ENCODE measurements at places on chromosomes 1 and 21.

- DNase-seq = no peak
These were observed 27.8 kb downstream of the WNT2B start for GRCh38 chr1:112536561-112536960.

GRCh38 chr1:201543871-201544642 is 5.1 kb downstream of the NAV1 start:
- no peak for DNase-seq

- DNase-seq = no peak
These were observed 6.6 kb upstream of the SIM2 start for GRCh38 chr21:36692114-36692834.

DNA sequence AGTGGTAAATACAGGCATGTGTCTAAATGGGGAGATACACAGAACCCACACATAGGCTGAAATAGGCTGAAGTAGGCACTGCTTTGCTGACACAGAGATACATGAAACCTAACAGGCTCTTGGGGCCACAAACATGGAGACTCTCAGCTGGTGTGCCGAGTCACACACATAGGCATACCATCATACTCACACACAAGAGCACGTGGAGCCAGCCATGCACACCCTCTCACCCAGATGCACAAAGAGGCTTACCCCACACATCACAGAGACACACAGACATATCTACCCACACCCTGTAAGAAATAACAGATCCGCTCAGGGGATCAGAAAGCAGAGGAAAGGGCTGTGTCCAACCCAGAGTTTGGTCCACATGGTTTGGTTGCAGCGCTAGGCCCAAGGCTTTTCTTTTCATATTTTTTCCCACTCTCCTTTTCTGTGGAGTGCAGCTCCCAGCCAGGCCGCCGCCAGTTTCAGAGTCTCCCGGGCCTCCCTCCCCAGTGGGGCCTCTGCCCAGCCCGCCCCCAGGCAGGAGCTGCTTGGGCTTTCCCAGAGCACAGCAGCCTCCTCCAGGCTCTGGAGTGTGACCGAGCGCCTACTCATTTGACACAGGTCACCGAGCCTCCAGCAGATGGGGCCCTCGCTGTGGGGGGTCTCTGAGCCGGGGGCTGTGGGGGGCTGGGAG is 3.9 kb upstream of the POU3F1 start:
- DNase-seq = no peak

GRCh38 chr1:55154616-55155015 is 60.5 kb downstream of the USP24 start:
- no peak for DNase-seq

DNA sequence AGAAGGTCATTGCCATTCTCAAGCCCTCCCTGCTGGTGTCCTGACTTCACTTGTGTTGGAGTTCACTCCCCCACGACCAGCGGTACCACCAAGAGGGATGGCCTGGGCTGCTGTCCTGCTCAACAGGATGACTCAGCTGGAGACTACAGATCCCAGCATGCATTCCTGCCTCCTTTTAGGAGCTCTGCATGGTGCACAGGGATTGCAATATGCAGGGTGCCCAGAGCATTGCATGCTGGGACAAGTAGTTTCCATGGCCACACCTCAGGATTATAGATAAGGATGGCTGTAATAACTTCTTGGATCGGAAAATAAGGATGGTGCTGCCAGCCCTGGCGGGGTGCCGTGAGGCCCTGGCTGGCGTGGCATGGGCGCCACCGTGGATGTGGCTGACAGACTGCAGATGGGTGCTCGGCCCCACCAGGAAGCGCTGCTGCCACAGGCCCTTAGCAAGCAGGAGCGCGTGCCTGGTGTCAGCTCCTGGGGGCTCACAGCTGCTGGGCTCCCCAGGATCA is 150.0 kb downstream of the CASZ1 start:
- DNase-seq = no peak

- DNase-seq = no peak
These were observed at the start of gene FCRL5 for GRCh38 chr1:157551694-157552693. FCRL5 (minus strand) TSS chr1:157552515; CDS start chr1:157552362, 153 bp downstream.

- DNase-seq = no peak
These were observed 9.2 kb downstream of the CSMD2 start for GRCh38 chr1:34155860-34156259.

DNA sequence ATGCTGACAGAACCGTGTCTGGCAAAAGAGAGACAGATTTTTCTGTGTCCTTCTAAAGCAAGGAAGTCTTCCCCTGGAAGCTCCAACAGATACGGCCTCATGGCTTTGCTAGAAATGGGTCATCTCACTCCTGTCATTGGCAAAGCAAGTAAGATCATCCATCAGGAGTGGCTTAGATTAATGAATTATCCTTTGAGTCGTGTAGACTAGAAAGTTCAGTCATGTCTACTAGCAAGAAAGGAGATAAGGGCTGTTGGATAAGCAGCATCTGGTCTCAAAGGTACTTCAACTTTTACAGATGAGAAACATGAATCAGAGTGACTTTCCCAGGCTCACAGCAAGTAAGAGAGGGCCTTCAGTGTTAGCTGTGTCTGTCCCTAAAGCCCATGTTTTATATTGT is 3.4 kb upstream of the AGO3 start:
- no peak for DNase-seq

DNA sequence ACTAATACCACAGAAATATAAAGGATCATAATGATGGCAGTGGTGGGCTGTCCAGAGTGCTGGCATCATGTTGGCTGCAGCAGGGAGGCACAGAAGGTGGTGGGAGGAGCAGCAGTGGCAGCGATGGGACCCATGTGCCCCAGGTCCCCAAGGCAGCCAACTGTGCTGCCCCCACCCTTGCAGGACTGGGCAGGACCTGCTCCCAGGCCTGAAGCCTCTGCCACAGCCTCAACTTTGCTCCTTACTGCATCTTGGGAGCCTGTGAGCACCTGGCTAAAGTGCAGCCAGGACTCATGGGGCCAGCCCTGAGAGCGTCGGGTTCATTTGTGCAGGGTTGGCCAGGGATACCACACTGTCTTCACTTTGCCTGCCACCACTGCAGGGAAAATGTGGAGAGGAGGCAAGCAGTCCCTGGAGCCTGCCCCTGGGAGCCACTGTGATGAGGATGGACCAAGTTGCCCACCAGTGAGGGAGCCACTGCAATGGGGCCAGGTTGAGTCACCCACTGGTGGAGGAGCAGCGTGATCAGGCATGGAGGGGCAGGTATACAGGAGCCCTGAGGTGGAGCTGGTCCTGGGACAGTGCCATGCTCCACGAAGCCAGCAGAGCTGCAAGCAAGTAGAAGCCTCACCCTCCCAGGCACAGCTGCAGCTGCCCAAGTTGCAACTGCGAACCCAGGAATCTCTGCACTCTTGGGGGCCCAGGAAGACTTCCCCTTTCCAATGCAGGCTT is 25.3 kb upstream of the DENND1B start:
- DNase-seq = no peak

DNA sequence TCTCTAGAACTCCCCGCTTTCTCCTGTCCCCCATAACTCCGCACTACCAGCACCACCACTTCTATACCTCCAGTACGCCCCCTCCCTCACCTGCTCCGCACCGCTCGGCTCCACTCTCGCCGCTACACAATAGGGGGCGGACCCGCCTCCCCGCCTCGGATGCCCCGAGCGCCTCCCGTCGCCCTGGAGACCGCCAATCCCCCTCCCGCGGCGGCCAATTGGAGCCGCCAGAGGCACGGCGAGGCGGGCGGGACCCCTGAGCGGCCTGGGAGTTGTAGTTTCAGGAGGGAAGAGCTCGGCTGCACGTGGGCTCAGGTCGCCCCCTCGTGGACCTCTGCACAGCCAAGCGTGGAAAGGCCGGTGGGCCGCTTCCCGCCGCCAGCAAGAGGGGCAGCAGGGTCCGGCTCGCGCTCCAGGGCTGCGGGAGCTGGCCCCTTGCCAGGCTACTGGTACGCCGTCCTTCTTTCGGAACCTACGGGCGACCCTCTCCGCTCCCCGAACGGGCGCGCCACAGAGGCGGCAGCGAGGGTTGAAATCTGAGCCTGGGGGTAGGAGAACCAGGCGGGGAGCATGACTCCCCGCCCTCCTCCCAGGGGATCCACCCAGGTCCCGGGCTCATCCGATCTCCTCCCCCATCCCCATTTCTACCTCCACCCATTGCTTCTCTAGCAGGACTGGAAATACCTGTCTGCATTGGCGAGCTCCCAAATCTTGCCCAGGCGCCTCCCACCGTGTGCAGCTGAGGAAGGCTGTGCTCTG is at the start of gene IGSF9:
Gene IGSF9, minus strand, starts transcription at position 131 of the 759 bp plus-strand sequence. CDS start 2,159 bp downstream, outside the sequence.
- peak; percentile 82 for DNase-seq

- DNase-seq = no peak
These were observed 14.0 kb downstream of the AK2 start for GRCh38 chr1:33022650-33023200.

- DNase-seq = no peak
These were observed 3.8 kb downstream of the SERTAD4 start for GRCh38 chr1:210236386-210236839.

- no peak for DNase-seq
These were observed 77.0 kb upstream of the SPATA6 start for GRCh38 chr1:48548985-48549384.

DNA sequence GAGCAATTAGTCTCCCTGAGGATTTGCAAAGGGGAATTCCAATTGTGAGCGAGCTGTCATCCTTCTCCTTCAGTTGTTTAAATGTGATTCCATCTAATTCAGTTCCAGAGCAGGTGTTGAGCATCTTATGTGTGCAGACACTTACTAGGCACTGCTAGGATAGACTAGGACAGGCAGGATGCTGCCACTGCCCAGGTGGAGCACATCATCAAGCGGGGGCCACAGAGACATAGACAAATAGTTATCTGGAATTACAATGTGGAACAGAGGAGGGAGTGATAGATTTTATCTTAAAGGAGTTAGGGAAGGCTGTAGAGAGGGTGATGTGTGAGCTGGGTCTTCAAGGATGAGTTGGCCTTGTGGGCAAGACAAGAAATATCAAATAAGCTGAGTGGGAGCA is 55.9 kb downstream of the CDC7 start:
- DNase-seq = no peak

GRCh38 chr21:38729754-38730379 is 75.9 kb upstream of the ETS2 start:
- DNase-seq = no peak

- DNase-seq = peak; percentile 38
These were observed 117.1 kb upstream of the IPO9 start for GRCh38 chr1:201711811-201712210.

DNA sequence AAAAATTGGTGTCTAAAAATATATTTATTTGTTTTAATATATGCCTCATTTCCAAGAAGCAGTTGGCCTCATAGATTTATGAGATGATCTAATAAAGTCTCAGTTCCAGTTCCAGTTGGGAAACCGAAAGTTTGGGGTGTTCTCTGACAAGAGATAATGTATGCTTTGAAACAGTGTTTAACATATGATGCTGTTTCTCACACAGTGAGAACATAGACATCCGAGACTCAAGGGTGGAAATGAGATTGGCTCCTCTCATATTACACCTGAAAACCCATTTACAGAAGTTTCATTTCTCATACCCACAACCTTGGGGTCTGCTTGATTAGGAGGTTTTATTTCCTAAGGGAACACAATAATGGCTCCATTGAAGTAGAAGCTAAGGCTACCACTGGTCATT is 200.6 kb upstream of the BEND5 start:
- no peak for DNase-seq

GRCh38 chr1:56550138-56550858 is 29.1 kb downstream of the PLPP3 start:
- no peak for DNase-seq

DNA sequence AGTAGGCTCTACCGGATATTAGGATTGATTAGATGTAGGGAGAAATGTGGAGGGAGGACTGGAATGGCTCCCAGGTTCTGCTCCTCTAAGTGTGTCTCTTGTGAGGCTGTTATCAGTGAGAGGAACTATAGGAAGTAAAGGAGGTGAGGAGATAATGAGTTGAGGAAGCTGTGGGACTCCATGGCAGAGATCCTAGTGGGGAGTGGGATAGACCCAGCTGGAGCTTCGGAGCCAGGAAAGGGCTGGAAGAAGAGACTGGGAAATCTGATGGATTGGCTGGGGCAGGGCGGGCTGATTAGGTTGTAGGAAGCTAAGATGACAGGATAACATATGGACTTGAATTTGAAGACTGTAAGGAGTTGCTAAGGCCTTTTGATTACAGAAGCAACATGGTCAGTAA is 14.8 kb upstream of the BCL9 start:
- no peak for DNase-seq

DNA sequence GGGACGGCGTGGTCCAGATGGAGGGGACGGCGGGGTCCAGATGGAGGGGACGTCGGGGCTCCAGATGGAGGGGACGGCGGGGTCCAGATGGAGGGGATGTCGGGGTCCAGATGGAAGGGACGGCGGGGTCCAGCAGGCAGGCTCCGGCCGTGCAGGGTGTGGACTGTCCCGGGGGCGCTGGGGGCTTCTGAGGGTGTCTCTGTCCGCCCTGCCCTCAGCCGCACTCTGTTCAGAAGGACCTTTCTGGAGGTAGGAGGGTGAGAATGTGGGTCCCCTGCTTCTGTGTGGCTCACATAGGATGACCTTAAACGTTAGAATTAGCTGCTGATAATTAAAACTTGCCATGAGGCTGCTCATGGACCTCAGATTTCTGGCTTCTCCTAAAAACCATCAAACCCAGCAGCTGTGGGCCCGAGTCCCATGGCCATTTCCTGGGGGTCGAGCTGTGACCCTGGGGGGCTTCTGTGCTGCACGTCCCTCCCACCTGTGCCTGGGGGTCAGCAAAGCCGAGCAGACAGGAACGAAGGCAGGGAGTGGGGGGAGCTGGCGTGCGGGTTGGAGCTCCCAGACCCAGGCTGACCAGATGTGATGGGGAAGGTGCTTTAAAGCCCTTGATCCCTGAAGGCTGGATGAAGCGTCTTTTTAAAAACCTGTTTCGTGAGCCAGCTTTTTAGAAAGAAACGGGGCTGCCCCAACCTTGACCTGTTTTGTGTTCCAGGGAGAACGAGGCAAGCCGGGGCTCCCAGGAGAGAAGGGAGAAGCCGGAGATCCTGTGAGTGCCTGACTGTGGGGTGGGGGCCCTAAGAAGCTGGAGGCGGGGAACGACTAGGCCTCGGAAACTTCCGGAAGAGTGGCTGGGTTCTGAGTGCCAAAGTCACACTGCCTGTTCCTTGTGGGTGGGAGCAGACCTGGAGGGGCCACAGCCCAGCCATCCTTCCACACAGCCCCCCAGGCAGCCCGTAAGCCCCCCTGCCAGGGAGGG is 7.1 kb downstream of the COL6A1 start:
- no peak for DNase-seq

DNA sequence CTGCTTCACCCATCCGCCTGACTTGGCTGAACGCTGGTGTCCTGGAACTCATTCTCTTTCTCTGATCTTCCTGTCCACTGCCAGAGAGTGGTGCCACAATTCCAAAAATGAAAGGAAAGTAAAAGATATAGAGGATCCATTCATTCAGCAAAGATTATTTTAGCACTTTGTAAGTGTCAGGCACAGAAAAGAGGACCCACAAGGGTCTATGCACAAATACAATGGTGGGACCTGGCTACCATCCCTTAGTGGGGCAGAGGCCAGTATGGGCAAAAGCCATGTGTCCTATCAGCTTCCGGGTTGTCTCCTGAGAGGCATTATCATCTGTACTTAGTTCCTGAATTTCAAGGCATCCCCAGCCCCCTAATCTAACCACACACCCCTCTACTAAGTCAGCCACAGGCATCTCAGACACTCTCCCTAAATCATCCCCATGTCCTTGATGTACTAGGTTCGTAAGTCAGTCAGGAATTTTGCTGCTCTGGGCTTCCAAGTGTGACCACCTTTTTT is 19.0 kb downstream of the SSR2 start:
- DNase-seq = no peak

Measured in sciatic nerve (tissue), 2 donors.